ENCODE measurements at places on chromosomes 6 and 20.

GRCh38 chr6:49531774-49532569, 18.5 kb upstream of the C6orf141 start:
- no peak for DNase-seq

- no peak for DNase-seq
These were observed 116.2 kb downstream of the SGK1 start for GRCh38 chr6:134201716-134202115.

- no peak for DNase-seq
These were observed 88.8 kb downstream of the TMEM170B start for GRCh38 chr6:11626356-11626755.

DNA sequence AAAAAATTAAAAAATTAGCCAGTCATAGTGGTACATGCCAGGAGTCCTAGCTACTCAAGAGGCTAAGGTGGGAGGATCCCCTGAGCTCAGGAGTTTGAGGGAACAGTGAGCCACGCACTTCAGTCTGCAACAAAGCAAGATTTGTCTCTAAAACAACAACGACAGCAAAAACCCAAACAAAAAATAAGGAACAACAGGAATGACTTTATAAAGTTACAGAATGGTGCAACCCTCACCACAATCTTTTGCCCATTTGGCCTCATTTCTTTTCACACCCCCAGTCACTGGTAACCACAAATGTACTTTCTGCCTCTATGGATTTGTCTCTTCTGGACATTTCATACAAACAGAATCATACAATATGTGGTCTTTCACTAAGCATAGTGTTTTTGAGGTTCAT, 16.7 kb upstream of the ZFAND3 start:
- DNase-seq: no peak

DNA sequence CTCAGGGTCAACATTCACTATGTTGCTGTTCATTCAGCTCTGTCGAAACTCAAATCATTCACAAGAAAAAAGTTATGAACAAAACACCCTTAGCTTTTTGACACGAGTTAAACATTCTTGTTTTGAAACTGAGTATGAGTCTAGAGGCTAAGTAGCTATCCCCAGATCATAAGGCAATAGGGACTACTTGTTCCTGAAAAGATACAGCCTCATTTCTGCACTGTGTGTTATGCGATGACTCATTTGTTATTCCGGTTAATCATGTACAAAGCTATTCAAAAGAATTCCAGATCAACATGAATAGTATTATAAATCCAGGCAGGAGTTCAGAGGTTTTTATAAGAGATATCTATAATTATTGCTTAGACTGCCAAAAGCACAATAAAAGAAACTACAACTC, 908.0 kb downstream of the QKI start:
- DNase-seq: no peak
